CD4-positive, alpha-beta T cell (primary cell): ENCODE measurements at places on chromosomes 3 and 15. TPM values are rescaled to one million over a fixed set of nuclear protein-coding genes. Genes with fewer than 3 reads are reported as not detected.

ITIH4 gene
- total RNA-seq: 40.4 TPM

- no peak overlapping the region for H3K27ac ChIP-seq
- no peak overlapping the region for H3K4me3 ChIP-seq
- DNase-seq: no peak
- H3K27me3 ChIP-seq: no peaks in the 10 kb centered on the region
Measured at GRCh38 chr3:195101001-195101583, 169.9 kb downstream of the XXYLT1 start.

DNA sequence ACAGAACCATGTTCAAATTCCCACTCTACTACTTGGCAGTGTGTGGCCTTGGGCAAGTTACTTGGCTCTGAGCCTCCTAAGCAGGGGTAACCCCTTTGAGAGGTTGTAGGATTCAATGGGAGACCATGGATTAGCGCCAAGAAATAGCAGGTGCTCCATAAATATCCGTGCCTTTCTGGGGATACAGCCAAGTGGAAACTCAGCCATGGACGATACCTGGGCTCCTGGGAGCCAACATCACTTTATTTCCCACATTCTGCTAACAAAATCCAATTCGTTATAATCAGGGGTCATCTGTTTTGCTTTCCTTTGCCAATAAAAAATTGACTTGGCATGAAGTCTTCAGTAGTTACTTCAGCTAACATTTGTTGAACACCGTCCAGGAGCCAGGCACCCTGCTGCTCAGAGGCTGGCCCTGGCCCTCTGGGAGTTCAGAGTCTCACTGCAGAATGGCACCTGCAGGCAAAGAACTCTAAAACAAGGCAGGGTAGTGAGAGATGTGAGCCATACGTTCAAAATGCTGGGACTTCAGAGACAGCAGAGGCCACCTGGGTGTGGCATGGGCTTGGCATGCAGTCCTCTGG is 42.3 kb downstream of the ZDHHC19 start:
- H3K4me1 ChIP-seq: peaks cover 5% of the 10 kb centered on the region
- no peak for DNase-seq

DNA sequence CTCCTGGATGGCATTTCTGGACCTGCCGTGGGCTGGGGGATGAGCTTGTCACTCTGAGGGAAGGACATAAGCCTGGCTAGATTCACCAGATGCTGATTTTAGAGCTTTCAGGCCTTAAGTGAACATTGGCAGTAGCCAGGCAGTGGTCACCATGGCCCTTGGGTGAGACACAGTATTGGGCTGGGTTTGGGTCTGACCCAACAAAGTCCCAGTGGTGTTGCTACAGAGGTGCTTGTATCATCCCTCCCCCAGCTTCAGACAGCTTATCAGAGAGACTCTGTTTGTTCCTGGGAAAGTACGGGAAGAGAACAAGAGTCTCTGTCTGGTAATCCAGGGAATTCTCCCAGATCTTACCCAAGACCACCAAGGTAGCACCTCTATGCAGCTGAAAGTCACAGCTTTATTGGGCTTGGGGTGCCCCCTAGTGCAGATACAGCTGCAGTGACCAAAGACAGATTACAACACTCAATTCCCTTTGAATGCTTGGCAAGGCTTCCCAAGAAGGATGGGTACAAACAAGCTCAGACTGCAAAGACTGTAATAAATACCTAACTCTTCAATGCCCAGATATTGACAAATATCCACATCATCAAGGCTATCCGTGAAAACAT is 9.8 kb upstream of the RUVBL1 start:
- peak; percentile 70 for DNase-seq
- H3K27me3 ChIP-seq: no peaks in the 10 kb centered on the region
- H3K36me3 ChIP-seq: no peaks in the 10 kb centered on the region
- H3K4me1 ChIP-seq: no peaks in the 10 kb centered on the region
- no peak overlapping the region for H3K4me3 ChIP-seq
- no peak overlapping the region for H3K27ac ChIP-seq

GRCh38 chr15:96353416-96353929 is 23.0 kb downstream of the NR2F2 start:
- H3K4me3 ChIP-seq: no peak overlapping the region
- no peak for DNase-seq
- H3K4me1 ChIP-seq: peaks cover 30% of the 10 kb centered on the region
- H3K36me3 ChIP-seq: no peaks in the 10 kb centered on the region
- H3K27me3 ChIP-seq: peaks cover 84% of the 10 kb centered on the region
- no peak overlapping the region for H3K27ac ChIP-seq

GRCh38 chr3:183536238-183536880 is 19.1 kb downstream of the KLHL6 start:
- H3K36me3 ChIP-seq: peaks cover 7% of the 10 kb centered on the region
- no peak overlapping the region for H3K27ac ChIP-seq
- no peak overlapping the region for H3K4me3 ChIP-seq
- DNase-seq: no peak
- no peaks in the 10 kb centered on the region for H3K27me3 ChIP-seq
- peaks cover 59% of the 10 kb centered on the region for H3K4me1 ChIP-seq

DNA sequence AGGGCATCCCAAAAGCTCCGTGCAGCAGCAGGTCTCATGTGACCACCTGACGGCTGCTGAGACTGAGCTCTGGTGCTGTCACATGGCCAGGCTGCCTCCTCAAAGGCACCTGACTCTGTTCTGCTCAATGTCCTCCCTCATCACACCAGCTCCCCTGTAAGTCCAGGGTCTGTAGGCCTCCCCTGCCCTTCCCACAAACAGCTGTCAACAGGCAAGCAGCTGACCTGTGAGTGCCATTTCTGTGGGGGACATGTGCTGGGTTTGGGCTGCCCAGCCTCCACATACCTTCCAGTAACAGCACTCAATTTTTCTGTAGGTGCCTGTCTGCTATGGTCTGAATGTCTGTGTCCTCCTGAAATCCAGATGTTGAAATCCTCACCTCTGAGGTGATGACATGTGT is 11.2 kb downstream of the NUP210 start:
- peaks cover 68% of the 10 kb centered on the region for H3K4me1 ChIP-seq
- H3K4me3 ChIP-seq: no peak overlapping the region
- no peak overlapping the region for H3K27ac ChIP-seq

OR5K2 gene
- total RNA-seq: not detected

DNA sequence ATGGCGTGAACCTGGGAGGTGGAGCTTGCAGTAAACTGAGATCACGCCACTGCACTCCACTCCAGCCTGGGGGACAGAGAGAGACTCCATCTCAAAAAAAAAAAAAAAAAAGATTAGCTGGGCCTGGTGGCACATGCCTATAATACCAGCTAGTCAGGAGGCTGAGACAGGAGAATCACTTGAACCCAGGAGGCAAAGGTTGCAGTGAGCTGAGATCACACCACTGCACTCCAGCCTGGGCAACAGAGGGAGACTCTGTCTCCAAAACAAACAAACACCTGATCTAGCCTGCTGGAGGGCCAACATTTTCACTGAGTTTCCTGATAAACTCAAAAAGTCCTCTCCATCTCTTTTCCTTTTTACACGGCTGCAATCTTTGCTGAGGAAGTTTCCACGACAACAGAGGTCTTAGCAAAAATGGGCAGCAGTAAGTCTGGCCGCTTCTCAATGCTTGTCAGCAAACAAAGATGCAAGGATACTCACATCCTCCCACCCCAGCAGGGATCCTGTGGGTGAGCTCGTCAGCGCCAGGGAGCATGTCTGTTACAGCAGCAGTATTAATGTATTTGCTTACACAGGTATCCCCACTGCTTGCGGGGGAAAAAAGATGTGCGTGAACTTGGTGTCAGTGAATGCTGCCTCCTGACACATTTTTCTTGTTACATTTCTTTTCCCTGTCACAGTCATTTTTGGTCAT is 21.0 kb upstream of the CCDC174 start:
- H3K27me3 ChIP-seq: no peaks in the 10 kb centered on the region
- H3K4me3 ChIP-seq: no peak overlapping the region
- no peaks in the 10 kb centered on the region for H3K4me1 ChIP-seq
- H3K36me3 ChIP-seq: no peaks in the 10 kb centered on the region
- no peak for DNase-seq

CCDC80 gene
- total RNA-seq: not detected

DNA sequence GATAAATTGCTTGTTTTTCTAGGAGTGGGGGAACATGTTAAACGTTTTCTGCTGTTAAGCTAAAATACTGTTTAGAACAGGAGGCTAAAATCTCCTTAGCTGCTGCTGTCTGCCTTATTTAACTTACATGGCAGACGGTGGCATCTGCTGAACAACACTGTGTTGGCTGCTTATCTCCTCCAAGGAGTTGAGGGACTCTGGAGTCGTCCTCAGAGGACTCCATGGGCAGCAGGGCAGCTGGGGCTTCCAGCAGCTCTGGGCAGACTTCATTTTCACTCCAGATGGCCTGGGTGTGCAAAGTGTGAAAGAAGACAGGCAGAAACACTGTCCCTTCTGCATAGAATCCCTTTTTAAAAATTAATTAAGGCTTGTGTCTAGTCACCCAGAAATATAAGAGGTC is 52.9 kb upstream of the NUDT16 start:
- peaks cover 3% of the 10 kb centered on the region for H3K27me3 ChIP-seq
- no peaks in the 10 kb centered on the region for H3K4me1 ChIP-seq
- DNase-seq: no peak

DNA sequence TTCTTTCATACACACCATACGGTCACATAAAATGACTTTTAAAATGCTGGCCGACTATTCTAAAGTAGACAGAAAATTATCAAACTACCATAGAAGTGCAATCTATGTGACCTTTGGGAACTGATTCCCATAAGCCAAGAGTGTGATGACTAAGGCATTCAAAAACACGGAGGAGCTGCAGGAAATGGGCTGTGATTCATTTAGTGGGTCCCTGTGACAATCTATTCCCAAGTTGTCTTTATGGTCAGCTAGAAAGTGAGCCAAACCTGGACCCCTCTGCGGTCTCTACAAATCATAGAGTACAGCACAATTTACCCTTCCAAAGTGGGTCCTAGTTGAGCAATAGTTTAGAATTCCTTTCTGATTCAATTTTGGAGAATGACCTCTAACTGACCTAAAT is 251.5 kb upstream of the CBLB start:
- no peaks in the 10 kb centered on the region for H3K27me3 ChIP-seq
- no peak overlapping the region for H3K27ac ChIP-seq
- no peak for DNase-seq
- no peak overlapping the region for H3K4me3 ChIP-seq
- H3K36me3 ChIP-seq: no peaks in the 10 kb centered on the region

FRMD5 gene
- total RNA-seq: not detected

NR2E3 gene
- total RNA-seq: not detected

DNA sequence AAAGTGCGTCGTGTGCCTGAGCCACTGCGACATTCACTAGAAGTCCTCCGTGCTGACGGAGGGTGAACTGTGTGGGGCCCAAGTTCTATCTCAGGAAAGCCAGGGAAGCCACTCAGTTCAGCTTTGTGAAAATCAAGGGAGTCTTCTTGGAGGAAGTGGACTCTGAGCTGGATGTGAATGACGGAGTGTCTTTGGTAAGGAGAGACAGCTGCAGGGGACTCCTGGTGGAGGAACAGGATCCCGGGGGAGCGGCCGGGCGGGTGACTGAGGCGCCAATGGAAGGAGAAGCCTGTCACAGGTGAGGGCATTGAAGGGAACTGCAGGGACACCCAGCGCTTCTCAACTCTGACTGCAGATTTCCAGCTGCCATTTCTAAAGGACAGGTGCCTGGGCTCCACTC is 75.6 kb downstream of the APBA2 start:
- H3K4me3 ChIP-seq: no peak overlapping the region
- no peaks in the 10 kb centered on the region for H3K27me3 ChIP-seq
- no peak for DNase-seq
- no peak overlapping the region for H3K27ac ChIP-seq

DNA sequence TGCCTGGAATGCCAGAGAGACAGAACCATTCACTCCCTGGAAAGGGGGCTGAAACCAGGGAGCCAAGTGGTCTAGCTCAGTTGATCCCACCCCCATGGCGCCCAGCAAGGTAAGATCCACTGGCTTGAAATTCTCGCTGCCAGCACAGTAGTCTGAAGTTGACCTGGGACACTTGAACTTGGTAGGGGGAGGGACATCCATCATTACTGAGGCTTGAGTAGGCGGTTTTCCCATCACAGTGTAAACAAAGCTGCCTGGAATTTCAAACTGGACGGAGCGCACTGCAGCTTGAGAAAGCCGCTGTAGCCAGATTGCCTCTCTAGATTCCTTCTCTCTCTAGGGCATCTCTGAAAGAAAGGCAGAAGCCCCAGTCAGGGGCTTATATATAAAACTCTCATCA is 310.7 kb upstream of the DPPA4 start:
- H3K4me3 ChIP-seq: no peak overlapping the region
- DNase-seq: no peak
- H3K36me3 ChIP-seq: no peaks in the 10 kb centered on the region
- H3K27me3 ChIP-seq: no peaks in the 10 kb centered on the region
- H3K27ac ChIP-seq: no peak overlapping the region
- no peaks in the 10 kb centered on the region for H3K4me1 ChIP-seq

CLDN11 gene
- not detected for total RNA-seq

GRCh38 chr3:32946973-32947788 is 4.3 kb upstream of the CCR4 start:
- DNase-seq: no peak
- H3K4me3 ChIP-seq: no peak overlapping the region
- peaks cover 27% of the 10 kb centered on the region for H3K4me1 ChIP-seq
- H3K36me3 ChIP-seq: no peaks in the 10 kb centered on the region
- H3K27ac ChIP-seq: no peak overlapping the region

- DNase-seq: no peak
- H3K27me3 ChIP-seq: no peaks in the 10 kb centered on the region
- no peak overlapping the region for H3K4me3 ChIP-seq
- no peaks in the 10 kb centered on the region for H3K4me1 ChIP-seq
- no peak overlapping the region for H3K27ac ChIP-seq
Measured at GRCh38 chr3:156918746-156919145, 92.6 kb downstream of the LEKR1 start.

- H3K27ac ChIP-seq: no peak overlapping the region
- no peaks in the 10 kb centered on the region for H3K27me3 ChIP-seq
- H3K36me3 ChIP-seq: no peaks in the 10 kb centered on the region
- no peak overlapping the region for H3K4me3 ChIP-seq
- no peak for DNase-seq
Measured at GRCh38 chr15:64024172-64025050, 21.9 kb downstream of the DAPK2 start.

GRCh38 chr3:112627419-112627818 is 13.5 kb downstream of the CCDC80 start:
- H3K4me3 ChIP-seq: no peak overlapping the region
- no peaks in the 10 kb centered on the region for H3K36me3 ChIP-seq
- H3K27me3 ChIP-seq: no peaks in the 10 kb centered on the region
- no peak overlapping the region for H3K27ac ChIP-seq
- DNase-seq: no peak
- no peaks in the 10 kb centered on the region for H3K4me1 ChIP-seq

DNA sequence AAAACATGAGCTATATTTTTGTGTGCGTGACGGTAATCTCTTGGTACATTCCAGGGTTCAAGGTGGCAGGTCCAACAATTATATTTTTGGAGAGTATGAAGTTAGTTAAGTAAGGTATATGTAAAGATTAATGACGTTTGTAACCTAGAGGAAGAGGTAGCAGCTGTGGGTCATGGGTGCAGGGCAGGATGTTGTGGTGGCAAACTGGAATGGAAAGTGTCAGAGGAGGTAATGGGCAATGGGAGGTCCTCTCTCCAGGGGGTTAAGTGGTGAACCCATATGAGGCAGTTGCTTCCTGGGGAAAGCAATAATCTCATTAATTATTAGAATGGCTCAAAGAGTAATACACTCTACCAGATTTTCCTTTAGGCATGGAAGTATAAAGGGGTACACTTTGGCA is 1.0 kb upstream of the CD200R1L start:
- H3K4me1 ChIP-seq: peaks cover 20% of the 10 kb centered on the region
- H3K36me3 ChIP-seq: no peaks in the 10 kb centered on the region
- DNase-seq: peak; percentile 41
- no peak overlapping the region for H3K4me3 ChIP-seq
- H3K27me3 ChIP-seq: no peaks in the 10 kb centered on the region
